ENCODE measurements at places on chromosomes 7 and 10.
A peak's percentile ranks its signal among the peaks of the same experiment; 100 is the strongest.

- DNase-seq = no peak
Measured at GRCh38 chr7:150992833-150993302, 2.1 kb downstream of the NOS3 start.

GRCh38 chr7:371779-372545 lies 82.0 kb downstream of the FOXL3 start:
- DNase-seq = no peak

- DNase-seq = no peak
Measured at GRCh38 chr10:97179731-97180362, 5.9 kb downstream of the SLIT1 start.

DNA sequence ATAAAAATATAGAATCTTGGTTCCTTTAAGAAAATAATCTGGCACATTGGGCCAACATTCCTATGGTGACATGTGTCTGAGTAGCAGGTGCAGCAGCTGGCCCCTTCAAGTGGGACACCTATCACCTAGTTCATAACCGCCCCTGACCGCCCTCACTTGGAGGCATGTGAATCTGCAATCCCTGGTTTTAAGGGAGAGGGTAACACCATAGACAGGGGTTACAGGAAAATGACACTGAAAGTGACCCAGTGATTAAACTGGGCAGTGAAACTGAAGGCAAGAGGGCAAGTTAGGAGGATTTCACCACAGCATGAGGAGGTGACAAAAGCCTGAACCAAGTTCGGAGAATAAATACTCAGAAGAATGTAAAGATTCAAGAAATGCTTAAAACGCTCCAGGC lies 1.1 kb downstream of the RSU1 start:
- no peak for DNase-seq

DNA sequence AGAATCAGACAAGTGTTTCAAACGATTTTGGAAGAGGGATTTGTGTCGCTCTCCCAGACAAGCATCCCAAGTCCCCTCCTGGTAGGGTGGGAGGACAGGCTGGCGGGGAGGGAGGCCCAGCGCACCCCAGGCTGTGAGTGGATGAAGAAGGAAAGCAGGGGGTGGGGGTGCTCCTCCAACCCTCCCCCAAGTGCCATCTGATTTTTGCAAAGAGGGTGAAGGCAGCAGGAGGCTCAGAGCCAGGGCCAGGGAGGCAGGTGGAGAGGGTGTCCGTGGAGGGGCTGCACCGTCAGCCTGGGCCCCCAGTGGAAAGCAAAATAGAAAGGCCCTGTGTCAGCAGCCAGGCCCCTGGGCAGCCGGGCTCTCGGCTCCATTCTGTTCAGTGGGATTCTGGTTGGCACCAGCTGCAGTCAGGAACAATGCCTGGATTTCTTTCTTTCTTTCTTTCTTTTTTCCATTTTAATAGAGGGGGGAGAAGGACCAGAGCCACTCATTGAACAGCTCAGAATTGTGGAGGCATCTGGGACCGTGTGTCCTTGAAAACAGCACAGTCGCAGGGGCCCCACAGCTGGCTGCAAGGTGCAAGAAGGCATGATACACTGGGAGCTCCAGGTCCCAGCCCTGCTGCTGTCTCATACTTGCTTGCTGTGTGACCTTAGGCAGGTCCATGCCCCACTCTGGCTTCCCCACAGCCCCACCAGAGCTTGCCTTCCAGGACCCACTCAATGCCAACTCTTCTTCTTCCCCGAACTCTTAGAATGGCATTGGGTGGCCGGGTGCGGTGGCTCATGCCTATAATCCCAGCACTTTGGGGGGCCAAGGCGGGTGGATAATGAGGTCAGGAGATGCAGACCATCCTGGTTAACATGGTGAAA lies 7.1 kb upstream of the ZMIZ1 start:
- no peak for DNase-seq

- no peak for DNase-seq
Measured at GRCh38 chr7:87709258-87709657, 81.1 kb downstream of the RUNDC3B start.

DNA sequence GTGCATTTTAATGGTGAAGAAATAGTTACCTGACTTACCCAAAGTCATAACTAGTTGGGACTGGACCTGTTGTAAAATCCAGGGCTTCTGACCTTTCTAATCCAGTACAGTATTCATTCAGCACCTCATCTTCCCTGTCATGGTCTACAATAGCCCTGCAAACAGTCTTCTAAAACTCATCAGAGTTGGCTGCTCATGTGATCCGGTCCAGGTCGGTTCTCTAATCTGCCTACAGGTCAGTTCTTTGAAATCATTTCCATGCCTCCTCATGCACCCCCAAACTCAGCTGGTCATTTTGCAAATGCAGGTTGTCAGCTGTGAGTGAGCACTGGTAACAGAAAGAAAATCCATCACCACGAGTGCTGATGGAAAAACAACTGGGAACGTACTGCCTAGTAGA lies 451.6 kb upstream of the GALNT17 start:
- no peak for DNase-seq

DNA sequence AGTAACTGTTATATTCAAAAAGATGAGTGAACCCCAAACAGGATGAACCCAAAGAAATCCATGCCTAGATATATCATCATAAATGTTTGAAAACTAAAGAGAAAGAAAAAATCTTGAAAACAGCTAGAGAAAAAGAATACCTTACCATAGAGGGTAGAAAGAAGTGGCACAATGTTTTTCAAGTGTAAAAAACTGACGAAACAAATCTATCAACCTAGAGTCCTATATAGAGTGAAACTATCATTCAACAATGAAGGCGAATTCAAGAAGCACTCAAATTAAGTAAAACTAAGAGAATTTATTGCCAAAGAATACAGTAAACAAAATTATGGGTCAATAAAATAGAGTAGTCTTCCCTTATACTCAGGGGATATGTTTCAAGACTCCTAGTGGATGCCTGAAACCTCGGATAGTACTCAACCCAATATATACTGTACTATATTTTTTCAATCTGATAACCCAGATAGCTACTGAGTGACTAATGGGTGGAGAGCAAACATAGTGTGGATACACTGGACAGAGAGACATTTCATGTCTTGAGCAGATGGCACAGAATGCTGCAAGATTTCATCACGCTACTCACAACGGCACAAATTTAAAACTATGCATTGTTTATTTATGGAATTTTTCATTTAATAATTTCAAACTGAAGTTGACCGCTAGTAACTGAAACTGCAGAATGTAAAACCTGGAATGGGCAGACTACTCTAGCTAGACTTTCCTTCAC lies 52.6 kb upstream of the TMEM106B start:
- no peak for DNase-seq

- peak; percentile 84 for DNase-seq
Measured at GRCh38 chr10:44510379-44511115, 125.7 kb upstream of the CXCL12 start.

- DNase-seq = no peak
Measured at GRCh38 chr10:129096065-129096984, 370.7 kb upstream of the MGMT start.
